Right ventricle myocardium inferior (tissue), 1 donor: ENCODE measurements at places on chromosomes 13 and 19. TPM values are rescaled to one million over a fixed set of nuclear protein-coding genes. Genes with fewer than 3 reads are reported as not detected.

The SPRED3 gene
- total RNA-seq: 0.16 TPM

The ATP8A2 gene
- 0.11 TPM for total RNA-seq

The TSHZ3 gene
- total RNA-seq: 3.5 TPM

DNA sequence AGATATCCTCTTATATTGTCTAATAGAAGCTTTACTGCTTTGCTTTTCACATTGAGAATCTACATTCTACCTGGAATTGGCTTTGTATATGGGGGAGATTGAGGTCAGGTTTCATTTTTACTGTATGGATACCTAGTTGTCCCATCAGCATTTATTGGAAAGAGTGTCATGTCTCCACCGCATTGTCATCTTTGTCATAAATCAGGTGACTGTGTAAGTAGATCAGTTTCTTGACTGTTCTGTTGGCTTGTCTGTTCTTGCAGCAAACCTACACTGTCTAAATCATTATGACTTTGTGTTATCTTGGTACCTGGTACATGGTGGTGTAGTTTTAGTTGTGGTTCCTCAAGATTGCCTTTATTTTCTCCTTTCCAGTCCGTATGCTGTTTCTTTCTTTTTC lies 5.8 kb downstream of the URI1 start:
- no peak for DNase-seq

The ZNF560 gene
- total RNA-seq: not detected

- no peak for DNase-seq
Measured at GRCh38 chr13:48849515-48849914, 126.2 kb upstream of the FNDC3A start.

DNA sequence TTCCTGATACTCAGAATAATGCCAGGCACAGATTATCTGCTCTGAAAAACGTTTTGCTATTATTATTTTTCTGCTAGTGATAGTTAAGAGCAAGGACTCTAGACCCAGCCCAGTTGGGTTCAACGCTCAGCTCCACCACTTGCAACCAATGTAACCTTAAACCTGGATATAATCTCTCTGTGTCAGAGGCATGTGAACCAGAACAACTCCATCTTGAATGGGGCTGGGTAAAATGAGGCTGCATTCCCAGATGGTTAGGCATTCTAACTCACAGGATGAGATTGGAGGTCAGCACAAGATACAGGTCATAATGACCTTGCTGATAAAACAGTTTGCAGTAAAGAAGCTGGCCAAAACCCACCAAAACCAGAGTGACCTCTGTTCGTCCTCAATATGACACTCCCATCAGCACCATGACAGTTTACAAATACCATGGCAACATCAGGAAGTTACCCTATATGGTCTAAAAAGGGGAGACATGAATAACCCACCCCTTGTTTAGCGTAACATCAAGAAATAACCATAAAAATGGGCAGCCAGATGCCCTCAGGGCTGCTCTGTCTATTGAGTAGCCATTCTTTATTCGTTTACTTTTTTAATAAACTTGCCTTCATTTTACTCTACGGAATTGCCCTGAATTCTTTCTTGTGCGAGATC lies 13.6 kb downstream of the FAM187B start:
- no peak for DNase-seq

DNA sequence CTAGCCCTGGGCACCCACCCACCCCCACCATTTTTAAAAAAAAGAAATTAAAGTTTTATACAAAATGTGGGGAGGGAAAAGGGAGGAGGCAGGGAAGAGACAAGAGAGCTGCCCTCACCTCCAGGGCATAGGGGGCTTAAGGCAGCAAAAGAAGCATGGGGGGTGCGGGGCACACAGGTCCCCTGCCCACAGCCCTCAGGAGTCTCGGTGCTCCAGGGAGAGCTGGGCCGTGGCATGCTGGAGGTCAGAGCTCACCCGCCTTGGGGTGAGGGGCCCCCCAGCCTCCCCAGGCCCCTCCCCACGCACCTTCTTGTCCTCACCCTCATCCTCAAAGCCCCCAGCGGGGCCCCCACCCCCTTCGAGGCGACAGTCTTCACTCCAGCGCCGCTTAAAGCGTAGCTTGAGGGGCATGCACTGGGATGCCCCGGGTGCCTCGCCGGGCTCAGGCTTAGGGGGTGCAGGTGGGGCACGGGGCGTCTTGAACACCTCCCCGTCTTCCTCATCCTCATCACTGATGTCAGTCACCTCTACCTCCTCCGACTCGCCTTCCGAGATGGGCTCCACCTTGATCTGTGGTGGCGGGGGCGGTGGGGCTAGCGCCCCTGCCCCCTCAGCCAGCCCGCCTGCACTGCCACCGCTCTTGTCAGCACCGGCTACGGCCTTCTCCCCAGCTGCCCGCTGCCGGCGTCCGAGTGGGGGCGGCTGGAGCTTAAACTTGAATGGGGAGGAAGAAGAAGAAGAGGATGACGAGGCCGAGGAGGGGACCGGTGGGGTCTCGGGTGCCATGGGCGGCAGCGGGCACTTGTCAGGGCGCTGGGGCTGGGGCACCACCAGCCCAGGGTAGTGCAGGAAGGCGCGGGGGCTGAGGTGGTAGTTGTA lies 6.1 kb upstream of the GSK3A start:
- peak; percentile 37 for DNase-seq

DNA sequence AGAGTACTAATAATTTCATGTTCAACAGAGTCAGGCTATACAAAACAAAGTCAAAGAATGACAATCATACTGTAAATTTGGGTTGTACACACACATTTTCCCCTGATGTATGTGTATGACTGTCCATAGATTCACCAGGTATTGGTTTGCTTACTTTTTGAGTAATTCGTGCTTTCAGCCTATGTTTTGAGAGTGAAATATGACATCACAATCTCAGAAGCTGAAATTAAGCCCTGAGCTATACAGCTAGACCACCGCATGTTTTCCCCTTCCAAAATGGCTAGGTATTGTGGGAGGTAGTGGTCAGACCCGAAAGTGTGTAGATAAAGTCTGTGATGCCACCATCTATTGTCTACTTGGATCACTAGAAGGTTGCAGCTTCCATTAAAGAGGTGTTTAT lies 102.8 kb downstream of the KATNAL1 start:
- DNase-seq: no peak

The FEM1A gene
- 47.0 TPM for total RNA-seq
